ENCODE measurements at places on chromosomes 13 and 19.

DNA sequence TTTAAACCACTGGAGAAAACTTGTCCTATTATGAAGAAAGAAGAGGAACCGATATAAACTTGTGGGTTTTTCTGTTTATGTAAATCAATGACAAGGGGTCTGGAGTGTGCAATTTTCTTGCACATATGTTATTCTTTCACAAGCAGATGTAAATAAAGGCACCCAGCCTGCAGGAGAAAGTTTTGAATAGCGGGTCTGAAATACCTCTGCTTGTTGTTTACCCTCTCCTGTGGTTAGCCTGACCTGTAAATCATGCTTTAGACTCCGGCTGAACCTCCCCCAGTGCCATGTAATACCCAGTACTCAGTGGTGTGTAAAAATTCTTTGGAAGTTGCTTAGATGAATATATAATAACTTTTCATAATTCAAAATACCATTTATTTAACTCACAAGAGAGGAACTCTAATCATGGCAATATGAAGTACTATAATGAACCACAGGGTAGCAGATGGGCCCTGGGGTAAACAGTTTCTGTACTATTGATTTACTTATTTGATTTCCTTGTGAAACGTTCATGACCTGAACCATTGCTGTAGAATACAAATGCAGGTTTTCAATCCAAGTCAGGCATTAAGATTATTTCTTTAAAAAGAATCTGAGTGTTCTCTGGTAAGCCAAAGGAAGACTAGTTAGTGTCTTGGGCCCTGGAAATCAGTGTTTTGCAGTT, 245.1 kb downstream of the LMO7 start:
- no peak for DNase-seq

- no peak for DNase-seq
Measured at GRCh38 chr19:33379151-33379829, 5.8 kb downstream of the CEBPG start.

DNA sequence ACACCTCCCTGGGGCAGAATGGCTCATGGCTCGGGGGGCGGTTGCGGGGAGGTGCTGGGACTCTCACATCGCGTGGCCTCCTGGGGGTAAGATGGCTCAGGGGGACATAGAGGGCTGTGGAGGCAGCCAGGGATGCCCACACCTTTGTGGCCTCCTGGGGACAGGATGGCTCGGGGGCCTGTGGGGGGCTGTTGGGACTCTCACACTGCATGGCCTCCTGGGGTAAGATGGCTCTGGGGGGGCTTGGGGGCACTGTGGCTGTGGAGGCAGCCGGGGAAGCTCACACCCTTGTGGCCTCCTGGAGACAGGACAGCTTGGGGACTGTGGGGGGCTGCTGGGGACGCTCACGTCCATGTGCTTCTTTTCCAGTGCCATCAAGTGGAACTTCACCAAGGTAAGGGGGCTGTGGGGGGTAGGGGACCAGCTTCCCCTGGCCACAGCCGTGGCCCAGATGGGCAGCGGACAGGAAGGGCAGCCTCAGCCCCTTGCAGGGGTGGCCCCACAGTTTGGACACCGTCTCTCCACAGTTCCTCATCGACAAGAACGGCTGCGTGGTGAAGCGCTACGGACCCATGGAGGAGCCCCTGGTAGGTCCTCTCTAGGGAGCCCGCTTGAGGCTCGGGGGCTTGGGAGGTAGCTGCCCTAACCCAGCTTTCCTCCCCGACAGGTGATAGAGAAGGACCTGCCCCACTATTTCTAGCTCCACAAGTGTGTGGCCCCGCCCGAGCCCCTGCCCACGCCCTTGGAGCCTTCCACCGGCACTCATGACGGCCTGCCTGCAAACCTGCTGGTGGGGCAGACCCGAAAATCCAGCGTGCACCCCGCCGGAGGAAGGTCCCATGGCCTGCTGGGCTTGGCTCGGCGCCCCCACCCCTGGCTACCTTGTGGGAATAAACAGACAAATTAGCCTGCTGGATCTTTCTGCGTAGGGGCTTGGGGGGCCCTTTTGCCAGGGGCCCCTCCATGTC, 2.4 kb downstream of the GPX4 start:
- DNase-seq: no peak

DNA sequence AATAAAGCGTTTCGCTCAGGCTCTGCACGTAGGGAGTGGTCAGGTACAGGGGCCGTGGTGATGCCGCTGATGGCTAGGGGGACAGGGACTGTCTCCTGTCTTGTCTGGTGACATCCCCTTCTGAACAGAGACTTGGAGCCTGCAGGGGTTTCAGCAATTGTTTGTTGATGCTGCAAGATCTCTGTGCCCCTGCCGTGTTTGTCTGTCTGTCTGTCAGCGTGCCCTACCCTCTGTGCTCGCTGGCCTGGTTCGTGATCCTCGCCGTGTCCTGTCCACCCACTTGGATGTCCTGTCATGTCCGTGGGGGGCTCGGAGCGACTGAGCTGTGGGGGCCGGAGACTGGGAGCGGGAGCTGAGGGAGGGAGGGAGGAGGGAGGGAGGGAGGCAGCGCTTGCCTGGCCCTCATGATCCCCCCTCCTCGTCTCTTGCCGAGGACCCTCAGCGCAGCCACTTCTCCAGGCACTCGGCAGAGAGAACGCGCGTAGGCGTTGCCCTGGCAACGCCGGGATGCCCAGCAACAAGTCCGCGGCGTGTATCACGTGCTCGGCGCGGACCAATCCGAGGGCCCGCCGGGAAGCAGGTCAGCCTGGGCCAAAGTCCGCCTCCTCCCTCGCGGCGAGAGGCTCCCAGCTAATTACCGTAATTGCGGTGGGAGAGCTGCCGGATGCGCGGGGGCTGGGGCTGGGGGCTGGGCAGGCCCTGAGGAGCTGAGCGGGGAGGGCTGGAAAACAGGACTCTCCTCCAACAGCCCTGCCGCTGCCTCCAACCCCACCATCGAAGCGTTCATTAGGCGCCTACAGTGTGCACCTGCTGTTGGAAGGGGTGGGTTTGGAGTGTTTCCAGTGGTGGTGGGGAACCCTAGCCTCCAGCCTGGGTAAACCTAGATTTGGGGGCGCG, 31.9 kb upstream of the FEM1A start:
- DNase-seq: peak; percentile 32

- no peak for DNase-seq
Measured at GRCh38 chr19:49654581-49654980, 11.1 kb downstream of the IRF3 start.

GRCh38 chr19:2201473-2202148, 34.5 kb downstream of the PLEKHJ1 start:
- no peak for DNase-seq

DNA sequence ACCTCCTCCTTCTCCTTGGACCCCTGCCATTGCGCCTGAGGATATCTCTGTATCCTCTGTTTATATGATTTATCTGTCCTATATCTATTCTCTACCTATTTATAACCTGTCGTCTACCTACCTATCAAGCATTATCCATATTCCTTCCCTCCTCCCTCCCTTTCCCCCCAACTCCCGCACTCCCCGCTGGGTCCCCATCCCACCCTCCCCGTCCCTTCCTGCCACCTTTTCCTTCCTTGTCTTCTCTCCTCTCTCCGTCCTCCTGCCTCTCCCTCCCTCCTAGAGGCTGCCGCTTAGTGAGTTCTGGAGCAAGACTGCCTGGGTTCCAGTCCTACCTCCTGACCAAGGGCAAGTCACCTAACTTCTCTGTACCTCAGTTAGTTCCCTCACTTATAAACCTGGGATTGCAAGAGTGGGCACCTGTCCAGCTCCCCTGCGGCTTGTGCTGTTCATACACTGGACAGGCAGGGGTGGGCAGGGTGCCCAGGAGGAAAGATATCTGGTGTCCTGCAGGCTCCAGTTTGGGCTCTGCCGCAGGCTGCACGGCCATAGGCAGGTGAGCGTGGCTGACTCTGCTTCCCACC, 16.1 kb downstream of the TTYH1 start:
- DNase-seq: no peak

GRCh38 chr13:113669231-113669754, 2.3 kb downstream of the GRK1 start:
- no peak for DNase-seq

- DNase-seq: no peak
Measured at GRCh38 chr13:49444524-49445395, 686 bp downstream of the SETDB2 start.

DNA sequence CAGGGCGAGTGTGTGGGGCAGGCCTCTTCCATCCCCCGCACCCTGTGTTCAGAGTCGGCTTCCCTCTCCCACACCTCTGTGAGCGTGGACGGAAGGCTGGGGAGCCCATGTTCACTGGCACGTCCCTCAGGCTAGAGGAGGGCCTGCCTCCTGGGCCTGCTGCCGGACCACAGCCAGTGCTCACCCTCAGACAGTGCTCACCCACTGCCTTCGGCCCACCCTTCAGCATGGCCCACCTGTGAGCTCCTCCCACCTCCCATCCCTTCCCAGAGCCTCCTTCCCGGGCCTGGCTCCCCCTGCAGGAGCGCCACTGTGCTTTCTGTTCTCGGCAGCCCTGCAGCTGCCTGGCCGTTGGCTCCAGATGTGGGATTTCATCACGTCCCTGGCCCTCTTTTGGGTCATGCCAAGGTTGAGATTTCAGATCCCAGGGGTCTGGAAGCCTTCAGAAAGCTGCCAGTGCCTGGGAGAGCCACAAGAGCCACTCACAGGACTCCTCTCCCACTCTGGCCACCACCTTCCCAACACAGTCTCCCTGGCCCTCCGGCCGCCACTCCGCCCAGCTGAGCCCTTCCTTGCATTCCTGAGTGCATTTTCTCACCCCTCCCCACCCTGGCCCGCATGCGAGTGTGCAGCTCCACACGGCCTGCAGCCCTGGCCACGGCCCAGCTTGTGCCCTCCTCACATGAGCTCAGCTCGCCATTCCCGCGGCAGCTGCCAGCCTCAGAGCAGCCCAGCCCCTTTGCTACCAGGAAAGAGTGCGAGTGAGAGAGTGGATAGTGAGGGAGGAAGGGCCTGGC, 25.3 kb downstream of the CAPN12 start:
- no peak for DNase-seq

GRCh38 chr13:65414187-65414586, 1815.9 kb downstream of the PCDH9 start:
- no peak for DNase-seq

- no peak for DNase-seq
Measured at GRCh38 chr13:22369090-22369489, 698.2 kb downstream of the FGF9 start.
